ENCODE measurements at places on chromosomes 2 and 18. TPM values are rescaled to one million over a fixed set of nuclear protein-coding genes. Genes with fewer than 3 reads are reported as not detected.

PLCL1 gene
- polyA plus RNA-seq, result 5.1 TPM

SKA1 gene
- polyA plus RNA-seq, result not detected

GRCh38 chr2:181372646-181373040, 84.5 kb upstream of the ITGA4 start:
- H3K4me3 ChIP-seq, result no peak overlapping the region
- peaks cover 5% of the 10 kb centered on the region for H3K4me1 ChIP-seq
- no peak for DNase-seq
- H3K27ac ChIP-seq, result no peak overlapping the region
- H3K36me3 ChIP-seq, result no peaks in the 10 kb centered on the region

DNA sequence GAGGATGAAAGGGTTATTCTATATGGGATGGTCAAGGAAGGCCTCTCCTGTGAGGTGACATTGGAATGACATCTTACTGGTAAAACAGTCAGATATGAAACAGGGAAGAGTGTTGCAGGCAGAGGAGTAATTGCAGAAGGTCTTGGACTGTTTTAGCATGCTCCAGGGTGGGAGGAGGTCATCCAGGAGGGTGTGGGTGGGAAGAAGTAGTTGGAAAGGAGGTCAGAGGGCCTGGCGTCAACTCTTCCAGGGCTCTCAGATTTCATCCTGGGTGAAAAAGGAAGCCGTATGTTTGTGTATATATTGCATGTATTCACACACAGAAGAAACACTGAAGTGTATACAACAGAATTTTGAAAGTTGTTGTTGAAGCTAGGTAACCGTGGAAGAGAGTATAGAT, 48.2 kb downstream of the ATP9B start:
- H3K36me3 ChIP-seq, result no peaks in the 10 kb centered on the region
- H3K27ac ChIP-seq, result no peak overlapping the region
- H3K4me1 ChIP-seq, result no peaks in the 10 kb centered on the region
- no peak overlapping the region for H3K4me3 ChIP-seq

SCTR gene
- not detected for polyA plus RNA-seq

DNA sequence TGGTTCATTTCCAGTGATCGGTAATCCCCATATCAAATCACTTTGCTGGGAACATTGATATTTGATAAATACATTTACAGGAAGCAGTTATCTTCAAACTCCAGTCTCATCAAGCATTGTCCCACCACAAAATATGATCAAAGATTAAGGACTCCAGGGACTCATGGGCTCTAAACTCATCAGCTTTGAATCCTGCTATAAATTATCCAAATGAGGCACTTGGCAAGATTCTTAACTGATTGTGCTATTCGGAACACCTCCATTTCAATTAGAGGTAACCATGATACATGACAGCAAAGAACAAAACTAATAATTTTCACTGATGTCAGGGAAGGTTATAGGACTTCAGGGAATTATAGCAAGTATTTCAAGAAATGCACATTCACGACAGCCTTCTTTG, 1088.1 kb upstream of the PIK3C3 start:
- H3K4me3 ChIP-seq, result no peak overlapping the region
- H3K4me1 ChIP-seq, result no peaks in the 10 kb centered on the region
- no peak for DNase-seq
- H3K36me3 ChIP-seq, result no peaks in the 10 kb centered on the region
- H3K27ac ChIP-seq, result no peak overlapping the region

- DNase-seq, result no peak
- no peak overlapping the region for H3K27ac ChIP-seq
- H3K4me3 ChIP-seq, result no peak overlapping the region
Measured at GRCh38 chr2:125280265-125280664, 1255.2 kb downstream of the CNTNAP5 start.

GRCh38 chr2:21250673-21251072, 126.9 kb downstream of the TDRD15 start:
- no peaks in the 10 kb centered on the region for H3K36me3 ChIP-seq
- no peaks in the 10 kb centered on the region for H3K27me3 ChIP-seq
- no peak for DNase-seq

- no peaks in the 10 kb centered on the region for H3K36me3 ChIP-seq
- H3K27me3 ChIP-seq, result no peaks in the 10 kb centered on the region
- no peak for DNase-seq
- H3K4me1 ChIP-seq, result no peaks in the 10 kb centered on the region
- H3K4me3 ChIP-seq, result no peak overlapping the region
Measured at GRCh38 chr2:148926291-148926961, 51.4 kb downstream of the KIF5C start.

GRCh38 chr2:120480346-120480902, 134.5 kb downstream of the INHBB start:
- H3K36me3 ChIP-seq, result no peaks in the 10 kb centered on the region
- H3K4me3 ChIP-seq, result no peak overlapping the region
- H3K27me3 ChIP-seq, result no peaks in the 10 kb centered on the region

DNA sequence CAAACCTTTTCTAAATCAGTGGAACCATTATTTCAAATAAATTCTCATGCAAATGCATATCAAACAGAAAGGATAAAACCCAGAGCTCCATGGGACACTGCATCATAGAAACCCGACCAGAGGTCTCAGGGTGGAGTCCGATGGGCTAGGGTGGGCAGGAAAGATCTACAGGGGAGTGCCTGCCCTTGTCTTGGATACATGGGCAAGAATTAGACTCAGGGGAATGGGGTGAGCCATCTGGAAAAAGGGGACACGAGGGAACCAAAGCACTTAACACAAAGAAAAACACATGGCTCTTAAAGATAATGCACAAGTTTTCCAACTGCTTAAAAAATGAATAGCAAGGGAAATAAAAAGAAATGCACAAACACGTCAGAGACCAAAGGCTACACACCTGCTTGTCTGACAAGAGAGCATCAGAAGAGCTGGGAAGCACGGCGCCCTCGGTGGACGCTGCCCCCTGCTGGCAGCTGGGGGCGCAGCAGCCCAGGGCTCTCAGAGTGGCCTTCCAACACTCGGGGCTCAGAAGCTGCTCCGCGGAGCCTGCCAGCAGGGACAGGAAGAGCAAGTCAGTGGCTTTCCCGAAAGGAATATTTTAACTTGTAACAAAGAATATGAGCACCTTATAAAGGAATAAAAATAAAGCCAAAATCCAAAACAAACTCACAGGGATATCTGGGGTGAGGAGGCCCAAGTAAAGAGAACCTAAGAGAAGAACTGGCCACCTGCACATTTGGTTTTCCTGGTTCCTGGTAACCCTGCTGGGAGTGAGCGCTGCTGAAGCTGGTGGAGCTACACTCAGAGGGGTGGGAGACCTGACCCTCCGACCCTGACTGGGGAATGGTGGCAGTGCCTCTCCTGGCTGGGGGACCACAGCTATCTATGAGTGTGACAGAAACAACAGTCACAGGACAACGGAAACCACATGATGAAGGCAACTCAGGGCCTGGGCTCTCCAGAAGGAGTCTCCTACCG, 54.5 kb downstream of the SIGLEC15 start:
- H3K36me3 ChIP-seq, result peaks cover 4% of the 10 kb centered on the region
- no peak overlapping the region for H3K4me3 ChIP-seq
- peak; percentile 84 for DNase-seq
- H3K4me1 ChIP-seq, result no peaks in the 10 kb centered on the region

DNA sequence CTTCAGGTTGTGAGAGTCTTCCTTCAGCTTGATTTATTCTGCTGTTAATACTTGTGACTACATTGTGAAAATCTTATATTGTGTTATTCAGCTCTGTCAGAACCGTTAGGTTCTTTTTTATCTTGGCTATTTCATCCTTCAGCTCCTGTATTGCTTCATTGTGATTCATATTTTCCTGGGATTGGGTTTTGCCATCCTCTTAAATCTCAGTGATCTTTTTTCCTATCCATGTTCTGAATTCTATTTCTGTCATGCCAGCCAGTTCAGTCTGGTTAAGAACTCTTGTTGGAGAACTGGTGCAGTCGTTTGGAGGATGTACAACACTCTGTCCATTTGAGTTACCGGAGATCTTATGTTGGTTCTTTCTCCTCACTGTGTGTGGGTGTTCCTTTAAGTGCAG, 19.1 kb downstream of the MSTN start:
- no peak overlapping the region for H3K4me3 ChIP-seq
- no peaks in the 10 kb centered on the region for H3K4me1 ChIP-seq
- H3K27ac ChIP-seq, result no peak overlapping the region
- H3K36me3 ChIP-seq, result no peaks in the 10 kb centered on the region
- no peak for DNase-seq
- H3K27me3 ChIP-seq, result no peaks in the 10 kb centered on the region

GRCh38 chr2:171688129-171688465, 828 bp downstream of the DYNC1I2 start:
- H3K4me3 ChIP-seq, result peak overlapping the region; percentile 54
- no peaks in the 10 kb centered on the region for H3K4me1 ChIP-seq
- H3K36me3 ChIP-seq, result no peaks in the 10 kb centered on the region
- DNase-seq, result no peak

NYAP2 gene
- polyA plus RNA-seq, result 0.15 TPM

Data from aorta (tissue), 5 donors.